ENCODE measurements at places on chromosomes 13 and 19.

GRCh38 chr13:23711355-23711754 is 141.1 kb downstream of the TNFRSF19 start:
- DNase-seq: no peak

DNA sequence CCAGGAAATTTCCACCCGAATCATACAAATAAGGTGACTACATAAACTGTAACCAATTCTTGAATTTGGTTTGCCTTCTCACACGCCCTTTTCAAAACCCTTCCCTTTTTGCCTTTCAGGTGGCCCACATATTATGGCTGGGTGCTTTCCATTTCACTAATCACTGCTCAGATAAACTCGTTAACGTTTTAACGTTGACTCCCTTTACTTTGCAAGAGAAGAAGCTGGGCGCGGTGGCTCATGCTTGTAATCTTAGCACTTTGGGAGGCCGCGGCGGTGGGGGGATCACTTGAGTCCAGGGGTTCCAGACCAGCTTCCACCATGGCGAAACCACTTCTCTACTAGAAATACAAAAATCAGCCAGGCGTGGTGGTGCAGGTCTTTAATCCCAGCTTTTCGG is 19.8 kb upstream of the ZNF91 start:
- no peak for DNase-seq

DNA sequence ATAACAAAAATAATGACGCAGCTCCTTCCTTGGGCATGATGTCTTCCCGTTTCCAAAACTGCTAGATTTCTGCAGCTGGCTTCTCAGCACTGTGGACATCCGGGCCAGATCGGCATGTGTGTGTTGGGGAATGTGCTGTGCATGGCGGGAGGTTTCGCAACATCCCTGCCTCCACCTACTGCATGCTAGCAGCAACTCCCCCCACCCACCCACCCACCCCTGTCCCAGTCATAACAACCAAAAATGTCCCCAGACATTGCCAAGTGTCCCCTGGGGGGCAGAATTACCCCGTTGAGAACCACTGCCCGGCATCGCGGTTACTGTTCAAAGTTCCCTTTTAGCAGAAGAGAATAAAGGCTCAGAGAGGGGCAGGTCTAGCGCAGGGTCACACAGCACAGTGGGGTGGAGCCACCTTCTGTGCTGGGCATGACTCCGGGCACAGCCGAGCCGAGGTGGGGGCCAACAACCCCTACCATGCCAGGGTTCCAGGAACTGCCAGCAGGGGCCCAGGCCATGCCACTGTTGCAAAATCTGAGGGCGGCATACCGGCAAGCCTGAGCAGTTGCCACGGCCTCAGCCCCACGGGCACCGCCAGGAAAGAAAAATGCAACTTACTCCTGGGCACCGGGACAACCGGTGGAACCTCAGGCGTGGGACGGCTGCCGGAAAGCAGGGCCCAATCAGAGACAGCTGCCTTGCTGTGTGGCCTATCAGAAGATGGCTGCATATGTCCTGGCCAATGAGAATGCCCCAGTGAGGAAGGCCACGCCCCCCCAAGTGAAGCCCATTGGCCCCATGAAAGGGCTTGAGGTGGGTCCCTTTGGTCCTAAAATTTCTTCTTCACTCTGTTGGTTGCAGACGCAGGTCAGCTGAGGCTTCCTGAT is 22.5 kb upstream of the NFIC start:
- peak; percentile 73 for DNase-seq

GRCh38 chr13:45132369-45133064 is 12.2 kb downstream of the GTF2F2 start:
- no peak for DNase-seq

GRCh38 chr13:44574466-44574855 is 1.7 kb downstream of the TSC22D1 start:
- no peak for DNase-seq

DNA sequence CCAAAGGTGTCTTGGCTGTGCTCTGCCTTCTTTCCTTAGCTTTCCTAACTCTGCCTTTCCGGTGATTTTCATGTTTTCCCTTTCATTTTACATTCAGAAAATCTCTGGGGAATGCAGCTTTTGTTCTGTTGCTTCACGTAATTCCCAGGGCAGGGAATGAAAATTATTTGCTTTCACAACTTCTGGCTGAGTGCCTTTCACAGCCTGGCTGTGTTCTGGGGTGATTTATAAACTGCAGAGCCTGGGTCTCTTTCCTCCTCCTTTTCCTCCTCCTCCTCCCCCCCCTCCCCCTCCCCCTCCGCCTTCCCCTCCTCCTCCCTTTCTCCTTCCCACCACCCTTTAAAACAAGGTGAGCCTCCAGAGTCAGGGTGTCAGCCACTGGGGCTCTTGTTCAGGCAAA is 84.3 kb downstream of the RNASEH2B start:
- DNase-seq: no peak

GRCh38 chr13:111326621-111326965 is 6.2 kb downstream of the TEX29 start:
- no peak for DNase-seq

DNA sequence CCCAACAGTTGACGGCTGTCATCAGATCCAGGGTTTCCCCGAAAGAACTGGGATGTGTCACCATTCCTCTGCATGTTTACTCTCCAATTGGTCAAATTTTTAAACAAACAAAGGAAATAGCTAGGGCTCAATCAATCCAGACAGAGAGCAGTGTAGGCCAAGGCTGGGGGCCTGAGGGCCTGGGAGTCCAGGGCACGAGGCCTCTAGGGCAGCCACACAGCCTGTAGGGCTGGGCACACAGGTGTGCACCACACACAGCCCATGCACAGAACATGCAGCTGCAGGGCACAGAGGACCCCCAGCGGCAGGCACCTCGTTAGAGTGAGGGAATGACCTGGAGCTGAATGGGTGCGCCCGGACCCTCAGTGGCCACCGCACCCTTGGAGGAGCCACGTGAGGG is 9.5 kb downstream of the MIER2 start:
- no peak for DNase-seq

GRCh38 chr13:46521921-46522747 is 30.8 kb upstream of the LRCH1 start:
- no peak for DNase-seq

DNA sequence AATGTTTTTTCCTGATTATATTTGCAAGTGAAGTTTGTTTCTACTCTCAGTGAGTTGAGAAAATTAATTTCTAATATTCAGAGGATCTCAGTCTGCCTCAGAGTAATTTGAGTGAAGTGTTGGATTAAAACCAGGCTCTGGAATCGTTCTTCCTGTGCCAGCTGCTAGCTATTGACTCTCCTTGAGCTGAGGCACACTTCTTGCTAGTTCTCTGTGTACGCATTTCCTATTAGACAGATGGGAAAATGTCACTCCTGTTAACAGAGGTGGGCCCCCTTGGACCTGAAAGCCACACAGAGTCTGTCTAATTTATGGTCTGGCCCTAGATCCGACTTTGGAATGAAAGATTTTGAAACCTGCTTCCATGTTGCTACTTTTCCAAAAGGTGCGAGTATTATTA is 107.6 kb upstream of the RNF113B start:
- no peak for DNase-seq

GRCh38 chr19:39341129-39341718 is 997 bp upstream of the SAMD4B start:
- no peak for DNase-seq

- DNase-seq: no peak
Observed at GRCh38 chr13:62171697-62172096, 756.0 kb upstream of the PCDH20 start.

- DNase-seq: no peak
Observed at GRCh38 chr19:36136964-36137686, 2.7 kb upstream of the CAPNS1 start.

DNA sequence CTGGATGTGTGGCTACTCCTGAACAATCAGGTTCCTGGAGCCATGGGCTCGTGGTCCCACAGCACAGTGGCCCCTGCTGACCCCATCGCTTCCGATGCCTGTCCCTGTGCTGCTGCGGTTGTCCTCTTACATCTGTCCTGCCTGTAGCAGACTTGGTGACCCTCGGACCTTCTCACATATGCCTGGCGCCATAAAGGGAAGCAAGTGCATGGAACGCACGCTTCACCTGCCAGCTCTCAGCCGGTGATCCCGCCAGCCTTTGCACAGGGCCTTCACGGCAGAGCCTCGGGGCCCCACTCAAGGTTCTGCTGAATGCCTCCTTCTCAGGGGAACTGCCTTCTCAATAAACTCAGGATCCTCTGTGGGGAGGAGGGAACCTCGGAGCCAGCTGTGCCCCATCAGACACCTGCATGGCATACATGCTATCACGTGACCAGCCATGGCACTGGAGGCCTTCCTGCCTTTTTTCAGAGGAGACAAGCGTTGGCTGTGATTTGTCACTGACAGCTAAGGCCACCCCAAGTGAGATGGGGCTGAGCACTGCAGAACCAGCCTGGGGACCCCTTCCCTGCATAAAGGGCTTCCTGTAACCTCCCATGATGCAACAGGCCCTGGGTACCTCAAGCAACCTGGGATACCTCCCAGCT is 24.3 kb downstream of the PEPD start:
- no peak for DNase-seq

- DNase-seq: peak; percentile 75
Observed at GRCh38 chr19:12484371-12485051, at the start of gene ZNF709. Gene ZNF709, minus strand, starts transcription at chr19:12484816. Its CDS starts 159 bp downstream, at chr19:12484657.
